ENCODE measurements at places on chromosomes 3 and 15.

- no peak for DNase-seq
These were observed 64.6 kb downstream of the CRTC3 start for GRCh38 chr15:90594301-90594738.

- DNase-seq, result no peak
These were observed 506.2 kb upstream of the IL12A start for GRCh38 chr3:159482241-159482993.

- no peak for DNase-seq
These were observed 37.2 kb downstream of the AMOTL2 start for GRCh38 chr3:134337071-134337482.

- DNase-seq, result no peak
These were observed 145.3 kb downstream of the CD47 start for GRCh38 chr3:107945417-107946094.

DNA sequence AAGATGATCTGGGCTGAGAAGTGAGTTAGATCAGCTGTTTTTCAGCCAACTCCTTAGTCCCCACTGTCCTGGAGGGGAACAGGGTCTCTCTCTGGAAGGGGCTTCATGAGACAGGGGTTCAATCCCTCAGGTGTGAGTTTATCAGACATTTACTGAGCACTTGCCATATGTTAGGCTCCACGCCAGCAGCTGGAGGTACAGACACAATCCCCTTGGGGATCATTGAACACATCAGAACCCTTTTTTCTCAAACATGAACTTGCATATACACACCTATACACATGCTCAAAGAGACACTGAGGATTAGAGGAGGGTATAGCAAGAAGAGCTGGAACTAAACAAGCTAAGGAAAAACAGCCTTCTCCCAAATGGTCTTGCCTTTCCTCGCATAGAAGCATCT is 5.5 kb upstream of the BMF start:
- no peak for DNase-seq

DNA sequence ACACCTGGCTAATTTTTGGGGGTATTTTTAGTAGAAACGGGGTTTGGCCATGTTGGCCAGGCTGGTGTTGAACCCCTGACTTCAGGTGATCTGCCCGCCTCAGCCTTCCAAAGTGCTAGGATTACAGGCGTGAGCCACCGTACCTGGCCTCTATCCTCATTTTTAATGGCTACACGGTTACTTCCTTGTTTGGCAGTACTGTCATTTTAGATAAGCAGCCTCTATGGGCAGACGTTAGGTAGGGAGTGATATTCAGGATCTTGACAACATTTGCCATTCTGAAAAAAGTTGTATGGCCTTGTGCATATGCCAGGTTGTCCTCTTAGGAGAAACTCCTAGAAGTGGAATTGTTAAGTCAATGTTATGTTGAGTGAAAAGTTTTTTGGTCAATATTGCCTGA is 141.7 kb downstream of the ITPR1 start:
- no peak for DNase-seq

DNA sequence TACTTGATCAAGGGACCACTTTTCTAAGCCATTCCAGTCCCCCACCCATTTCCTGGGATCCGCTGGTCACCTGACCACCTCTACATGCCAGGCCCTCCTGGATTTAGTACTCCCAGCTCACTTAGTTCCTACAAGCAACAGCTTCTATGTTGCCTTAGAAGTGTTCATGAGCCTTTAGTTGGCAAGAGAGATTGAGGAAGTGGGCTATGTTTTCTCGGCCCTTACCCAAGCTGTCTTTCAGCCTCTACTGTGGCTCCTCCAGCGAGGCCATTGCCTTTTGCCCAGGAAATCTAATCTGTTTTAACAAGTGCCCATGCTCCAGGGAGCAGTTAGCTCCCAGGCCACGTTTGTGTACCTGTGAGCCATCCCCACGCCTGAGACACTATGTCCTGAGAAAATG is 4.5 kb upstream of the PRKAR2A start:
- DNase-seq, result no peak

DNA sequence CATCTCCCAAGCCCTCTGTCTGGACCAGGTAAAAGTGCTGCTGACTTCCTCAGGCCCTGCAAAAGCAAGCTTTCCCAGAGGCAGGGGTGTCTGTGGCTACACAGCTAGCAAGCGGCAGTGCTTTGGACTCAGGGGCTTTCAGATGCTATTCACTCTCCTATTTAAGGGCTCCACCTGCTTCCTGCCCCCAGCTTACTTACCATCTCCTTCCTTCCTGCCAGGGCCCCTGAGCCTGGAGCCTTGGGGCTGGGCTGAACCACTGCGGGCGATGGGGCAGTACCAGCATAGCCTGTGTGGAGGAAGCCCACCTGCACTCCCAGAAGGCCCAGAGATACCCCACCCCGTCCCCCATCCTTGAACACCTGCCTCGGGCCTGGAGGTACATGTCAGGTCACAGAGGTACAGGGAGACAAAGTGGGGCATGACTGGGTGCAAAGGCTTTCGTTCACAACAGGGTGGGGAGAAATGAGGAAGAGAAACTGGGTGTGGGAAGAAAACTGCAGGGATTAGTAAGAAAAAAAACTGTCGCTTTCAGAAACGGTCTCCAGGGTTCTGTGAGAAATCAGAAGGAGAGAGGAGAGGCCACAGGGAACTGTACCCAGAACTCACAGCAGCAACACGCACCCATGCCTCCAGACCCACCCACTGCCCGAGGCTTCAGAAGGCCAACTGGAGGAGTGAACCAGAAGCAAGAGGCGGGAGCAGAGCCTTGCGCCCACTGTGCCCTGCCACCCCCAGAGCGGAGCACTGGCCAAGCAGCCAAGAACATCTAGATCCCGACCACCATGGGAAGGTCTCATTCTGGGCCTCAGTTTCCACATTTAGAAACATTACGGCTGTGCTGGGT is 49.5 kb downstream of the CCDC12 start:
- DNase-seq, result no peak

- no peak for DNase-seq
These were observed 44.0 kb downstream of the CHSY1 start for GRCh38 chr15:101207867-101208288.

- DNase-seq, result no peak
These were observed 40.7 kb downstream of the PTH1R start for GRCh38 chr3:46918202-46918601.

DNA sequence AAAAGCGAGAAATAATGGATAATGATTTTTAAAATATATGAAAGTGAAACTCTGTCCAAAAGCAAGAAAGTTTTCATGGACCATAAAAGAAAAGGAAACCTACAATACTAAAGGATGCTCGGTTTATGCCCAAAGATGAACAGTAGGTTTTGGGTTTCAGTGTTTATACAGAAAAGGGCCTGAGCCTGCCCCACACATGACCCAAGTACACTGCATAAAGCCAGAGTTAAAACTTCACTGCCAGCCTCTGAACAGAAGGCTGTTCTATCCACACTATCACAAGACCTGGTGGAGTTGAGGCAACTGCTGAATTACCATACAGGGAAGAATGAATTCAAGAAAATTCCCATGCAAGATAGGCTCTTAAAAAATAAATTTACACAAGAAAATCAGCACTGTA is 165.2 kb downstream of the MECOM start:
- no peak for DNase-seq

GRCh38 chr15:62588938-62589670 is 424.0 kb upstream of the C2CD4B start:
- no peak for DNase-seq

GRCh38 chr3:10469441-10470119 is 35.8 kb downstream of the ATP2B2 start:
- no peak for DNase-seq

DNA sequence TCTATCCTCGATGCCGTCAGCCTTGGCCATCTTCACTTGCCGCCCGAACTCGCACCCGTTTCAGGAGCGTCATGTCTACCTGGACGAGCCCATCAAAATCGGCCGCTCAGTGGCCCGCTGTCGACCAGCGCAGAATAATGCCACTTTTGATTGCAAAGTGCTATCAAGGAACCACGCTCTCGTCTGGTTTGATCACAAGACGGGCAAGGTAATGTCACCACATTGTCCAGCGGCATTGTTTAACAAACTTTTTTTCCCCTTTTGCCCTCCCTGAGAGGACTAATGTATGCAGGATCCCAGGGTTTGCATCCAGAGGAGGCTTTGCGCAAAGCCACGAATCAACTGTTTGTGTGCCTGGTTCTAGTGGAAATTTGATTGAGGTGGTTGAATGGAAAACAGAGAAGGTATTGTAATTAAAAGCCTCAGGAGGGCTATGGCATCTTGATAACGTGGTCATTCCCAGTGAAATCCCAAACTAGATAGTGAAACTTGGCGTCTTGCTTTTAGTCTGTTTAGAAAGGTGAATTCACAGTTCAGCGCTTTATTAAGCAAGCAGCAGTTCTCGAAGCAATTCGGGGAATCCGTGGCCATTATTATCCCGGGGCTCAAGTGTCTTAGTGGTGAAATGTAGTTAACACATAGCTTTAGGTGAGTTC is 1.7 kb downstream of the SLMAP start:
- no peak for DNase-seq

DNA sequence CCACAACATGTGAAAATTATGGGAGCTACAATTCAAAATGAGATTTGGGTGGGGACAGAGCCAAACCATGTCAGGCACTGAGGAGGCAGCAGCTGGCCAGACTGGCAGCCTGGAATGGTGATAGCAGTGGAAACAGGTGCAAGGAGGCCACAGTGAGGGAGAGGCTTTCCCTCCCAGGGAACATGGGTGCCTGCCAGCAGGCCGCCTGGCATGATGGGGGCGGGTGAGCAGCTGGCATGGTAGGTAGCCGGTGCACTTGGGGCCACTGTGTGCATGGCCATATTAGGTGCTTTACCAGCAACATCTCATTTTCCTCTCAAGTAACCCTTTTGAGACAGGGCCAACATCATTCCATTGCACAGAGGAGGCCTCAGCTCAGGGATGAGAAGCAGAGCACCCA is 18.3 kb upstream of the MRPS22 start:
- no peak for DNase-seq

GRCh38 chr3:127371334-127371733 is 83.5 kb upstream of the PRR20G start:
- no peak for DNase-seq

- DNase-seq, result no peak
These were observed 67.0 kb downstream of the WWTR1 start for GRCh38 chr3:149590691-149591441.

DNA sequence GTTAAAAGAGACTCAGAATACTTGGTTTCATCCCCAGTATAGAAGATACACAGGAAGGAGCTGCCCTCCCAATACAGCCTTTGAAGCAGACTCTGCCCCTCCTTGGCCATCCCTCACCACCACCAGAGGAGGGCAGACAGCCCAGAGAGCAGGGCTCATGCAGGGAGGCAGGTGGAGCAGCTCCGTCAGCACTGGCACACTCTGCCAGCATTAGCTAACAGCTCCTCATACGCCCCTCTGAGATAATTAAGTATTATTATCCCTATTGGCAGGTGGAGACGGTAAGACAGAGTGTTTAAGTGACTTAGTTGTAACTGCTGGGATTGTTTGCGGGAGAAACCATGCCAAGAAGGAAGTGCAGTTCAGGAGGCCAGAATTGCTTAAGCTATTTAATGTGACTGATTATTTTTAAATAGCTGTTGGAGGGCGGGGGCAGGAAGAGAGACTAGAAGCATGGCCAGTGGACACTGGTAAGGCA is 434.0 kb downstream of the EPHB1 start:
- no peak for DNase-seq

GRCh38 chr3:189766416-189766815 is 135.2 kb downstream of the TP63 start:
- DNase-seq, result no peak

- DNase-seq, result no peak
These were observed 1145.3 kb downstream of the OTOL1 start for GRCh38 chr3:162641907-162642306.
